ENCODE measurements at places on chromosomes 4 and X. TPM values are rescaled to one million over a fixed set of nuclear protein-coding genes. Genes with fewer than 3 reads are reported as not detected.

- DNase-seq = no peak
These were observed 492.9 kb downstream of the SPRY1 start for GRCh38 chr4:123889507-123889906.

DNA sequence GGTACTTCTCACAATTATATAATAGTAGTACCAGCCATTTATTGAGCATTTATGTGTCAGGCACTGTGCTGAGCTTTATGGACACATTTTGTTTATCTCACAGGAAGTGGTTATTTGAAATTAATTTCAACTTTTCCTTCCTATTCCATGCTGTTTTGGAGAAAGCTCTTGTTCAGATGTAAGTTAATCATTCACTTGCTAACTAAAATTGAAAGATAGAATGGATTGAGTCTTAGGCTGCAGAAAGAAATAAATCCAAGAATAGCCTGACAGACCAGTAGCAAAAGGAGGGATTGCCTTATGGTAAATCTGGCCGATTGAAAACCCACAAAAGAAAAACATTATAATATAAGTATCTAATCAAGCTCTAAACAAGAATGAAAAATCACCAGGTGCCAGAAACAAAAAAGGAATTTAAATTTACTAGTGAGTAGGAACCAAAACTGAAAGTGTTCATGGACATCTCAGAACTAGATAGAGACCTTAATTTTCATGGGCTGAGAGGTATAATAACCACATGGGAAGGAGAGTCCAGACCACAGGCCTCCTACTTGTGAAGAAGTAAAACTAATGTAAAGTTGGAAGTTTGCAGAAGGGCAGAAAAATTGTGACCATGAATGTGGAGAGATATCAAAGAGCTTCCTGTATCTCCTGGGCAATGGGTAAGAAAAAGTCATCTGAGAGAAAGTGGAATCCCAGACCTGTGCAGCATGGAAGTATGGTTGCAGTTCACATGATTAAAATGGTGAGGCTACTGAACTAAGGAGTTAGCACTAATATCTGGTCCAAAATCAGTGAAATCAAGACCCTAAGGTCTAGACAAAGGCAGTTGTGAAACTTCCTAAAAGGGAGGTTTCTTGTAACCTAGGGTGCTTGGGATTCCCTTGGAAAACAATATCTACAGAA, 38.0 kb downstream of the RADX start:
- no peak for DNase-seq

- no peak for DNase-seq
These were observed 620 bp downstream of the IL9R start for GRCh38 chrX:155998116-155998515.

DNA sequence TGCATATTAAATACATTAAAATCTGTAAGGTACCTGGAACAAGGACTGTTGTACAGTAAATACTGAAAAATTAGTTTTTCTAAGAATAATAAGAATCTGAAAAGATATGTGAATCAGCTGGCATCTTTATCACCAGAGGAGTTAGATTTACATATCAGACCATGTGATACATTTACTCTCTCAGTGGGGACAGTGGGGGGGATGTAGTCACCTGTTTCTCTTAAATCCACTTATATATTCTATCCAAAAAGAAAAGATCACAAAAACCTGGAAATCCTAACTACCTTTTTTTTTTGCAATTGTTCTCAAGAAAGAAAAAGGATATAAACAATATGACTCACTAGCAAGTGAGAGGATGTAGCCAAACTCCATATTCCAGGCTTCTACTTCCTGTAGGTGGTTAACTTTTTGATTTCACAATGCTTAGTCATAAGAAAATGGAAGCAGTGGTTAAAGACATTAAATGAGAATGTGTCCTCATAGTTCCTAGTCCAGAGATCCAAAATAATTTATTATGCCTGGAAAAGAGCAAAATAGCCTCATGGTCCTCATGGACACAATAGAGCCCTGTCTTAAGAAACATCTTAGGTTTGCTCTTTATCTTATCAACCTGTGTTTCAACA, 22.5 kb upstream of the MYOZ2 start:
- no peak for DNase-seq

DNA sequence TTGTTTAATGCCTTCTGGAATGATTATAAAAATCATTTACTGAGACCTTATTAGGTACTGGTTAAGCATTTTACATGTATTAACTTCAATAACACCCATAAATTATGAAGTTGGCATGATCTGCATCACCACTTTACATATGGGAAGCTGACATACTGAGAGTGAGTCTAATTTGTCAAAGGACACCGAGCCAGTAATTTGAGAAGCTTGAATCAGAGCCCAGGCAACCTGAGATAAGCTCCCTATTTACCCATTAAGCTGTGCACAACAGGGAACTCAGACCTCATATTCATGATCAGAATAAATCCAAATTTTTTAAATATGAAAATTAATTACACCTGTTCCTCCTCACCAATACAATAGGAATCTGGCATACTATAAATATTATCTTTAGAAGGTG, 247.9 kb upstream of the EPHA5 start:
- no peak for DNase-seq

DNA sequence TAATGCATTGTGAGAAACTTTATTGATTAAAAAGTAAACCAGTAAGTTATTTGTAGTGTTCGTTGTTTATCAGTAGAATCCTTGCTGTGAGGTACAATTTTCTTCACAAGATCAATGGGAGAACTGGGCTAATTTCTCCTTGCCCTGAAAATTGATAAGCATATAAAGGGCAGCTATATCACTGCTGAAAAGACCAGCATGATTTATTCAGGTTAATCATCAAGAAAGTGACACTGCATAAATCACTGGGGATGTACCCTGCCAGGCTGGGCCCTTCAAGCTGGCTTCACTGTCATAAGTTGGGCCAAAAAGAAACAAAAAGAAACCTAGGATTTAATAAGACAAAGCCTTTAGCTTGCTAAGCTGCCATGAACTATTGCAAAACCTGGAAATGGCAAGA, 746.7 kb downstream of the STPG2 start:
- DNase-seq = no peak

GRCh38 chr4:99447513-99447912, 12.4 kb upstream of the ADH7 start:
- DNase-seq = no peak

Gene SPRY1
- 114 TPM for polyA plus RNA-seq

Gene SPANXN3
- polyA plus RNA-seq = not detected

Gene BMPR1B
- 1.1 TPM for polyA plus RNA-seq
